GM23248 (cell line): ENCODE measurements at places on chromosomes 3 and 15. TPM values are rescaled to one million over a fixed set of nuclear protein-coding genes. Genes with fewer than 3 reads are reported as not detected.
A peak's percentile ranks its signal among the peaks of the same experiment; 100 is the strongest.

The HRG gene
- total RNA-seq = not detected in 2 replicates

The IL17RC gene
- total RNA-seq = 41.8 and 49.4 TPM in 2 replicates

The ISLR gene
- total RNA-seq = 110 and 127 TPM in 2 replicates

The PLA2G4F gene
- not detected in 2 replicates for total RNA-seq

The CSTA gene
- 1.8 and 2.0 TPM in 2 replicates for total RNA-seq

The HGD gene
- not detected in 2 replicates for total RNA-seq

The DLL4 gene
- total RNA-seq = not detected in 2 replicates

The OR5K2 gene
- total RNA-seq = not detected in 2 replicates

DNA sequence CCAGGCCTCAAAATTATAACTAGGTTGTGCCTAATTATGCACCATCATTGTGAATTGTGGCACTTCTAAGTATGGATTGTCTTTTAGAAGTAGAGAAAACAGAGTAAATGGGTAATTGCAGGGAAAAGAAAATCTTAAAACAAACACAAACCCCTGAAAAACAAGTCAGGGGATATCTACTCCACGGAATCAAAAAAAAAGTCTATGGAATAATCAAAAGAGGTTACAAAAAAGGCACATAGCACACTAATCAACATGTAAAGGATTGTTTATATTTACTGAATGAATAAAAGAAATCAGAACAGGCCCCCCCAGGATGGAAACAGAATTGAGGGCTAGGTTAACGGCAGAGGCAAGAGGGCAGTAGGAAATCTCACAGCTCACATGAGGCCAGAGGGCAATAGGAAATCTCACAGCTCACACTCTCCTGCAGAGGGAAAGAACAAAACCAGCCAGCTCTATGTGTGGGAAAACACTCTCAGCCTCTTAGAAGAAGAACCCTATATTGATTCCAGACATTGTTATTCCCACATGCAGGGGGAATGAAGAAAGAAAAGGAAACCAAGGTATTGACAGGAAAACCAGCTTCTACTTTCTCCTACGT lies 72.7 kb upstream of the FNDC3B start:
- H3K4me3 ChIP-seq = peak overlapping the region; percentile 14; the same call in 1 of the 2 replicates
- H3K36me3 ChIP-seq = no peaks in the 10 kb centered on the region
- peaks cover 30% of the 10 kb centered on the region for H3K4me1 ChIP-seq
- no peaks in the 10 kb centered on the region for H3K27me3 ChIP-seq

DNA sequence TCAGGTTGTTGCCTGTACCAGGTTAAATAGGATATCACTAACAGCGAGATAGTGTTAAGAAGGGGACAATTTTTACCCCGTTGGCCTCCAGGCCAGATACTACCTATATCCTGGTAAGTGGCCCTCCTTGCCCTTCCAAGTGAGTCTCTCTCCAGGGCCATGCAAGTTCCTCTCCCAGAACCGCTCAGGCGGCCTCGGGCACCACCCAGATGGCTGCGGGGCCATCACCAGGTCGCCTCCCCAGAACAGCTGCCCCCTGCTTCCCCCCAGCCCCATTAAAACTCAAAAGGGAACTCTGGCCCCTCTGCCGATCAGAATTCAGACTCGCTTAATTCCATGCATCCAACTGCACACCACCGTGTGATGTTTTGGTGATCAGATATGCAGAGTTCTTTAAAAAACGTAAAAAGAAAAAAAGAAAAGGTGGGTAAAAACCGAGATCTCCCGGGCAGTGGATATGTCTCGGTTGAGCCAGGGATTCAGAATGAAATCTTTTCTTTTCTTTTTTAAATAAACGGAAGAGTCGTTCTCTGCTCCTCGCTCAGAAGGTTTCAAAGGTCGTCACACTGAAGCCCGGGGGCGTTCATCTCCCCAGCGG lies 1.9 kb upstream of the TRIM71 start:
- no peak for DNase-seq
- H3K27me3 ChIP-seq = peaks cover 67% of the 10 kb centered on the region
- H3K27ac ChIP-seq = no peak overlapping the region
- no peak overlapping the region for H3K4me3 ChIP-seq
- H3K36me3 ChIP-seq = no peaks in the 10 kb centered on the region

DNA sequence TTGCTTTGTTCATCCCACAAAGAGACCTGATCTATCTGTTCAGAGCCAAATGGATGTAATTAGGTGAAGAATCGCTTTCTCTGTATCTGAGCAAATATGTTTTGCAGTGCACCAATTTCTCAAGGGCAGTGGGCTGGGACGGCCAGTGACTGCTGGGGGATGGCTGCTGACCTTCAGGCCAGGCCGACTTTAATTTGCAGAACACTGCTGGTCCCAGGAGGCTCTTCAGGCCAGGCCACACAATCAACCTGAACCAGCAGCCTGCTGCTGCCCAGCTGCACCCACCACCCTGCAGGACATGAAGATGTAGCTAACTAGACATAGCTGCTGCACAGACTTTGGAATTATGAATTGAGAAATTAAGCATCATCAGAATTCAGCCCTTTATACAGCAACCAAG lies 194.4 kb upstream of the ONECUT1 start:
- H3K27me3 ChIP-seq = no peaks in the 10 kb centered on the region
- no peak overlapping the region for H3K27ac ChIP-seq
- no peak overlapping the region for H3K4me3 ChIP-seq
- no peaks in the 10 kb centered on the region for H3K4me1 ChIP-seq
- no peaks in the 10 kb centered on the region for H3K36me3 ChIP-seq

- no peak overlapping the region for H3K27ac ChIP-seq
- no peaks in the 10 kb centered on the region for H3K27me3 ChIP-seq
- H3K4me1 ChIP-seq = peaks cover 11% of the 10 kb centered on the region
- DNase-seq = no peak
- no peak overlapping the region for H3K4me3 ChIP-seq
These were observed 7.2 kb downstream of the ARID3B start for GRCh38 chr15:74548241-74548640.

DNA sequence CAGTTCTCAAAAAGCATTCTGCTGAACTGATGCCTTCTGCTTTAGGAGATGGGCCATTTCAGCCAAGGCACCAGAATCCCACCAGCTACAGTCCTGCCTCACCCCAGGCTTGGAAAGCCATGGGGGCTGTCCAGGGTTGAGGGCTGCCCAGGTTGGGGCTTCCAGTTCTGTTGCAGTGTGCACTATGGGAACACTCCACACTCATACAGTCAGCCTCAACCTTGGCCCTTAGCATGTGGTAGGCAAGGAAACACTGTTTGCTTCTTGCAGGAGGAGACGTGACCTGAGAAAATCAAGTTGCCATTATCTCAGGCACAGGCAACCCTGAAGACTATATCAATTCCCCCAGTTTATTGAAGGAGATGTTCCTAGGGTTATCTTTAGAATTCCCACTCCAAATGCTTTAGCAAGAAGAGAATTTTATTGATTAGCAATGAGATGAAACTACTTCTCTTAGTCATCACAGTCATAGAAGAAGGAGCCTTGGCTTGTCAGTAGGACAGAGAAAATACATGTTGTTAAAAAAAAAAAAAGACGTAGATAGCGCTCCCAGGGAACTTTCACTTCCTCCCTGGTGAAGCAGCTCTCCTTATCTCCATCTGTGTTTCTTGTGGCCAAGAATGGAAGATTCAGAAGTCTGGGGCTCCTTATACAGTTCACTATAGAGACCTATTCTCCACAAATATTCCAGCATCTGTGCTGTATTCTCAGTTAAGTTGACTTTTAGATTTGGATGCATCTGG lies 38.3 kb upstream of the IL12A start:
- peaks cover 31% of the 10 kb centered on the region for H3K4me1 ChIP-seq
- H3K4me3 ChIP-seq = no peak overlapping the region
- H3K27ac ChIP-seq = no peak overlapping the region
- H3K36me3 ChIP-seq = no peaks in the 10 kb centered on the region
- DNase-seq = no peak
- no peaks in the 10 kb centered on the region for H3K27me3 ChIP-seq

DNA sequence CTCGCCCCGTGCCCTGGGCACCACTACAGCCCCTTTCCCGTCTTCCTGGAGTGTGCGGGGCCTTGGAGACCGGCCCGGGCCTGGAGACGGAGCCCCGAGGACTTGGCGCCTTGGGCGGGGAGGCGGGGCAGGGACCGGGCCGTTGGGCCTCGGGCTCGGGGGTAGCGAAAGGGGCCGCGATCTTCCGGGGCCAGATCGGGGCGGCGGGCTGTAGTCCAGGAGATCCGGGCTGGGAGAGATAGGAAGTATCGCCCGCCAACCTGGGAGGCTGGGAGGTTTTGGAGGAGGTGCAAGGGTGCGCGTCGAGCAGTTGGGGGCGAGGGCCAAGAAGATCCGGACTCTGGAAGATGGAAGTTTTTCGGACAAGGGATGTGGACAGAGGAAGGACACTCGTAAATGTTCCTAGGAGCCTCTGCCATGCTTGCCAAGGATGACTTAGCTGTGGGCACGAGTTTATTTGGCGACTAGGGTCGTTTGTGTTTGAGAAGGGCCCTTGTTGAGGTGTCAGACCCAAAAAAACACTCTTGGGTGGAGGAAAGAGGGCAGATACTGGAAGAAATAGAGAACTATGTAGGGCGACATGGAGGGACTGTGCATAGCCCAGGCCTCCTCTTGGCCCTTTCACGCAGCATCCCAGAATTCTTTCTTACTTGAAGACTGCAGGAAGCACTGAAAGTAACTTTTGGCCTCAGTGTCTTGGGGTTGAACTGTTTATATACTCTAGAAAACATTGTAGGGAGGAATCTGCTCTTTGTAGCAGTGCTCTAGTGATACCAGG lies 712 bp downstream of the RTF1 start:
- peak; percentile 69 for DNase-seq
- no peaks in the 10 kb centered on the region for H3K27me3 ChIP-seq
- no peaks in the 10 kb centered on the region for H3K36me3 ChIP-seq
- H3K4me1 ChIP-seq = peaks cover 21% of the 10 kb centered on the region

- H3K4me3 ChIP-seq = no peak overlapping the region
- no peaks in the 10 kb centered on the region for H3K27me3 ChIP-seq
- H3K4me1 ChIP-seq = no peaks in the 10 kb centered on the region
- no peak for DNase-seq
- H3K27ac ChIP-seq = no peak overlapping the region
- H3K36me3 ChIP-seq = no peaks in the 10 kb centered on the region
These were observed 50.9 kb upstream of the ARL6 start for GRCh38 chr3:97713634-97714033.

GRCh38 chr3:46926871-46927717 lies 49.5 kb downstream of the CCDC12 start:
- no peak overlapping the region for H3K27ac ChIP-seq
- no peak overlapping the region for H3K4me3 ChIP-seq
- no peaks in the 10 kb centered on the region for H3K27me3 ChIP-seq
- H3K36me3 ChIP-seq = peaks cover 17% of the 10 kb centered on the region; the same call in 1 of the 2 replicates

GRCh38 chr3:50138266-50139200 lies 16.6 kb upstream of the SEMA3F start:
- no peak overlapping the region for H3K27ac ChIP-seq
- DNase-seq = peak; percentile 37
- H3K4me3 ChIP-seq = peak overlapping the region; percentile 18; the same call in 1 of the 2 replicates
- H3K4me1 ChIP-seq = peaks cover 9% of the 10 kb centered on the region

DNA sequence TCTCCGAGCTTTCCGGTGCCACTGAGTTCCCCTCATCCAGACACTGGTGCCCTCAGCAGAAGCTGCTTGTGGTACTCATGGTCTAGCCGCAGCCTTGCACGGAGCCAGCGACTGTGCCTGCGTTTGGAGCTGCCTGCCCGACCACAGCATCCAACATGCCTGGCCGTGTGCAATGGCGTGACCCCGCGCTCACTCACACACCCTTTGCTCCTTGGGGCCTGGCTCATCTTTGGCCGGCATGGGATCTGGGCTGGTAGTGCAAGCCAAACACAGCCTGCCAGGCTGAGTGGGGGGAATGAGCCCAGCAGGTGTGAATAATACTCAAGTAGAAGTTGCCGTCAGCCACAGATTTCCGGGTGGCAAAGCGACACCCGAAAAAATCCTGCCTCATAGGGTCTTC lies 1178.7 kb upstream of the GBE1 start:
- no peaks in the 10 kb centered on the region for H3K36me3 ChIP-seq
- DNase-seq = no peak
- no peaks in the 10 kb centered on the region for H3K27me3 ChIP-seq
- no peaks in the 10 kb centered on the region for H3K4me1 ChIP-seq
- no peak overlapping the region for H3K27ac ChIP-seq
- H3K4me3 ChIP-seq = no peak overlapping the region

GRCh38 chr15:95287720-95288103 lies 1042.8 kb upstream of the NR2F2 start:
- no peaks in the 10 kb centered on the region for H3K36me3 ChIP-seq
- DNase-seq = no peak
- H3K4me1 ChIP-seq = peaks cover 9% of the 10 kb centered on the region; the same call in 1 of the 2 replicates
- H3K27me3 ChIP-seq = no peaks in the 10 kb centered on the region
- H3K27ac ChIP-seq = no peak overlapping the region
- no peak overlapping the region for H3K4me3 ChIP-seq

DNA sequence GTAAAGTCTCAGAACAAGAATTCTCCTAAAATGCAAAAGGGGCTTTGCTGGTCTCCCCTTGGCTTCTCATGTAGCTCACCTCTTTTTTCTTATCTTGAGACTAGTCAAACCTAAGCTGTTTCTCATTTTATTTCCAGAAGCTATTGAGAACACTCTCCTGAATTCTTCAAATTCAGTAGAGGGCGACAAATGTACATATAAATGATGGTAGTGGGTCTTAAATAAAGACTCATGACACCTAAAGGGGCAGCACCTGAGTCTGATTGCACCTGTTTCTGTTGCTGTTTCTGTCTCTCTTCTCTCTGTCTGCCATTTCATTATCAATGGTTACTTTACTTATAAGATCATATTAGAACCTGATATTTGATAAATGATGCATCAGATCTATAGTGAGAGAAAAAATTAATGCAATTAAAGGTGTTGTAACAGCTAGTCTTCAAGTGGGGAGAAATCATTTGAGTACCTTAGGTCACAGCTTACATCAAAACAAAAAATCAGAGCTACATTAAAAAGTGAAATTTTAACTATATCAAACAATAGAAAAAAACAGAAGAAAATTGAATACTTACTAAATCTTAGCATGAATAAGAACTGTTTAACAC lies 7.0 kb downstream of the ADIPOQ start:
- DNase-seq = peak; percentile 22
- H3K27ac ChIP-seq = no peak overlapping the region
- H3K36me3 ChIP-seq = no peaks in the 10 kb centered on the region
- no peak overlapping the region for H3K4me3 ChIP-seq
- no peaks in the 10 kb centered on the region for H3K4me1 ChIP-seq

DNA sequence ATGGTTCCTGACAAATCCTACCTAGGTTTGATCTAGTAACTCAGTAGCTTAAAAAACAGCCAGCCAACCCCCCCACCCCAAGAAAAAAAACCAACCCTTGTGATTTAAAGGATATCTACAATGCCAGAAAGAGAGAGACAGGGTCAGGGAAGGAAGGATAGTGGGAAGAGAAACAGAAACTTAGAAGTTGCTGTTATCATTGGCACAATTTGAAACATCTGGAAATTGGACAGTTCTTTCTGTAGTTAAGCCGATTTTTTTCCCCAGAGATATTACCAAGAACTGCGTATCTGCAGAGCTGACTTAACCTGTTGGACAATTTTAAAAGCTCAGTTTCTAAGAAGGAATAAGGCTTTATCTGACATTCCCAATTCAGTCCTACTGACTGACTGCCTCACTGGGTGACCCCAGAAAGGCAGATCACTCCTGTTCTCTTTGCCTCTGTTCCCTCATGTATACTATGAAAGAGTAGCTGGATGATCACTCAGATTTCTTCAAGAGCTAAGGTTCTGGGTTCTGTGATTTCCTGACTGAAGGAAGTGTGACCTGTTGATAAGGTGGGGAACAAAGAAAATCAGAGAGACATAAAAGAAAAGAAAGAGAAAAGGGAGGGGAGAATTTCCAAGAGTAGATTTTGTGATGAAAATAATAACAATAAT lies 128.3 kb downstream of the MAP2K5 start:
- no peak overlapping the region for H3K27ac ChIP-seq
- H3K27me3 ChIP-seq = no peaks in the 10 kb centered on the region
- no peak for DNase-seq
- 0 out of 2 replicates have a peak, but pooled peaks cover 3% of the 10 kb centered on the region for H3K36me3 ChIP-seq

GRCh38 chr3:62587169-62587568 lies 213.8 kb upstream of the FEZF2 start:
- H3K27me3 ChIP-seq = no peaks in the 10 kb centered on the region
- peak overlapping the region; percentile 87 for H3K27ac ChIP-seq
- H3K4me3 ChIP-seq = peak overlapping the region; percentile 7; the same call in 1 of the 2 replicates
- H3K4me1 ChIP-seq = peaks cover 33% of the 10 kb centered on the region
- DNase-seq = peak; percentile 76
